ENCODE measurements at places on chromosomes 6 and 20. TPM values are rescaled to one million over a fixed set of nuclear protein-coding genes. Genes with fewer than 3 reads are reported as not detected.

GRCh38 chr6:72816022-72816421, 194.2 kb downstream of the KCNQ5 start:
- DNase-seq: no peak

DNA sequence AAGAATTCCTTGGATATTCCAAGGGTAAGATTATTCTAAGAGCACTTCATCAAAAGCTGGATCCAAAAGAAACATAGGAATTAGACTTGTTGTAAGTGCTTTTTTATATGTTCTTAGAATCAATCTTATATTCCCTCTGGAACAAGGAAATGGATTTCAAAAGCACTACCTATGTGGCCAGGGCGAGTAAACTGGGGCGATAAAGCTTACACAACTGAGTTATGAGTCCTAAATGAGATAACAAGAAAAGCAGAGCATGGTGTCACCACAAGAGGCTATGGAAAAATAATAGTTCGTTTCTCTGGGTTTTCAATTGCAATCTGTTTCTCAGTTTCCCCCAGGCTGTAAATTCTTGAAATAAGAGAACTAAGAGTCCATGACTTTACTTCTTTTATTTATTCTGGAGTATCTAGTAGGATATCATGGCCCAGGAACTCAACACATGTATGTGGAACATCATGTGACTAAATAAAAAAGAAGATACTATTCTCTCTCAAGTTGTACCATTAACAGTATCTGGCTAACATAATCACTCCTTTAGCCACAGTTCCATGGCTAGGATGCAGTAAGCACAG, 51.5 kb downstream of the NUDT3 start:
- no peak for DNase-seq

GRCh38 chr6:18340781-18341551, 46.2 kb upstream of the RNF144B start:
- DNase-seq: no peak

DNA sequence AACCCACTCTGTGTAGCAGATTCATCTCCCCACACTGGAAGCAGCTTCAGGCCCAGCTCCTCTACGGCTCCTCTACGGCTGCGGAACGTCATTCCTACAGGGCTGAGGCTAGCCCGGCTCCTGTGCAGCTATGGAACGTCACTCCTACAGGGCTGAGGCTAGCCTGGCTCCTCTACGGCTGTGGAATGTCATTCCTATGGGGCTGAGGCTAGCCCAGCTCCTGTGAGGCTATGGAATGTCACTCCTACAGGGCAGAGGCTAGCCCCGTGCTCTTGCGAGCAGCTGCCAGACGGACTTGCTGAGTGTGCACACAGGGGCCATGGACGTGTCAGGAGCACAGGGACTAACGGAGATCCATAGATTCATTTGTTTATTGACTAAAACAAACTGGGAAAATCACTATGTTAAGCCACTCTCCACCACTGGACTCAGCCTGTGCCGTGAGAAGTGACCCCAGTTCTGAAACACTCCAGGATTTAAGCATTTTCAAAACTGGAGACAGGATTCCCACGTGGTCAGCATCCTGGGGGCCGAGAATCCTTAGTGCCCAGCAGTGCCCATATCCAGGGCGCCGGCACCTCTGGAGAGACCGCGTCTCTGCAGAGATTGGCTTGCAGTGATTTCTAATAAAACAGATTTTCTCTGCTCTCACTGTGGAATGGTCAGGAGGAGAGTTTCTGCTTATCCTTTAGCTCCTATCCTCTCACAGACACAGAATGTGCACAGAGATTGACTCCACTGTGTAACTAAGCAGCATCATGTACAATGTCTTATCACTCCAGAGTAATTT, 5.0 kb downstream of the KCNQ2 start:
- no peak for DNase-seq

DNA sequence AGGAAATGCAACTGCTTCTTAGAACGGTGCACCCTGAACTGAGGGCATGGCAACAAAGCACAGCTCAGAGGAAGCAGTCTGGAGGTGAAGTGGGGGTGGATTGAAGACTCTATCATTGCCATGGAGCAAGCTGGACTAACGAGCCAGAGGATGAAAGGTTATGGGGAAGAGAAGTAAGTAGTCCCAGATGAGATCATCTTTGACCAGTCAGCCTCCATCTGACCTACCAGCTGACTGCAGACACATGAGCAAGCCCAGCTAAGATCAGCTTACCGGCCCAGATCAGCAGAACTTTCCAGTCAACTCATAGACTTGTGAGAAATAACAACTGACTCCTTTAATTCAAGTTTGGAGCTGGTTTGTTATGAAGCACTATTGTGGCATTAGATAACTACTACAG, 9.1 kb upstream of the JAG1 start:
- no peak for DNase-seq

DNA sequence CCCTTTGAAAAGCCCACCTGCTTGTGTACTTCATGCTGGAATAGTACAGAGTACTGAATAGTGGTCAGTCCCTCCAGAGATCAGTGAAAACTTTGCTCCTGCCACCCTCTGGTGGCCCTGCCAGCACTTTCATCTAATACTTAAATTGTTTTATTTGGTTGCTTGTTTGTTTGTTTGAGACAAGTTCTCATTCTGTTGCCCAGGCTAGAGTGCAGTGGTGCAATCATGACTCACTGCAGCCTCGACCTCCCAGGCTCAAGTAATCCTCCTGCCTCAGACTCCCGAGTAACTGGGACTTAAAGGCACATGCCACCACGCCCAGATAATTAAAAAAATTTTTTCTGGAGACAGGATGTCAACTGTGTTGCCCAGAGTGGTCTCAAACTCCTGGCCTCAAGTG, 9.1 kb downstream of the FAM83D start:
- no peak for DNase-seq

GRCh38 chr20:52500157-52500556, 308.6 kb upstream of the ZFP64 start:
- no peak for DNase-seq

DNA sequence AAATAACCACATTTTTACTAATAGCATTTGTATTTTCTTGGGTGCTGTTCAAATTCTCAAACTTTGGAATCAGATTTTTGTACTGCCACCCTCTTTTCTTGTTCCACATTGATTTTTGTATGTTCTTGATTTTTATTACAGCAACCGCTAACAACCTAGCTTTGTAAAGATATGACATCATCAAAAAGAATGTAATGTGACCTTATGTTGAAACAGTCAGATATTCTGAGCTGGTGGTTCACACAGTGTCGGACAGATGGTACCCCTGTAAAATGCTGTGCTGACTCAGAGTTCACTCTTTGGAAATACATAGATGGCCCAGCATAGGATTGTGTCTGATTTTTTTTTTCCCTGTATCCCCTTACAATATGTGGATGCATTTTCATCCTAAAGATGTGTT, 118.9 kb downstream of the QKI start:
- no peak for DNase-seq

GRCh38 chr6:43963877-43964658, 163.2 kb downstream of the MRPL14 start:
- DNase-seq: no peak

GRCh38 chr6:7494638-7495037, 46.8 kb upstream of the DSP start:
- DNase-seq: no peak

GRCh38 chr20:12243327-12243726, 325.6 kb downstream of the BTBD3 start:
- no peak for DNase-seq

GRCh38 chr6:108268845-108269244, 8.0 kb upstream of the SNX3 start:
- no peak for DNase-seq

DNA sequence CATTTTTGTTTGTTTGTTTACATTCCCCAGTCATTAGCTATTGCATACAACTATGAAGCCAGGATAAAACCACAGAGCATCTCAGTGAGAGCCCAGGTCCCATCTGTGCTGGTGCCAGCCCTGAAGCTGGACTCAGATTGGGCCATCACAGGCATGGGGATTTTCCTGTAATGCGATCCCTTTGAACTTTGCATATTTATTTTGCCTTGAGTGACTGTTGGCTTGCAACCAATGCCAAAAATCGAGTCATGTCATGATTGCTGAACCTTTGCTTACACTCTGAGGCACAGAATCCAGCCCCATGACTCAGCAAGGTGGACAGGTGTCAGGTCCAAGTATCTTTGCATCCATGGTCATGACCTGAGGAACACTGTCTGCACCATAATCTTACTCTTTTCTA, 46.2 kb upstream of the GGTLC1 start:
- DNase-seq: no peak

- no peak for DNase-seq
Observed at GRCh38 chr6:92708945-92709344, 710.4 kb downstream of the EPHA7 start.

DNA sequence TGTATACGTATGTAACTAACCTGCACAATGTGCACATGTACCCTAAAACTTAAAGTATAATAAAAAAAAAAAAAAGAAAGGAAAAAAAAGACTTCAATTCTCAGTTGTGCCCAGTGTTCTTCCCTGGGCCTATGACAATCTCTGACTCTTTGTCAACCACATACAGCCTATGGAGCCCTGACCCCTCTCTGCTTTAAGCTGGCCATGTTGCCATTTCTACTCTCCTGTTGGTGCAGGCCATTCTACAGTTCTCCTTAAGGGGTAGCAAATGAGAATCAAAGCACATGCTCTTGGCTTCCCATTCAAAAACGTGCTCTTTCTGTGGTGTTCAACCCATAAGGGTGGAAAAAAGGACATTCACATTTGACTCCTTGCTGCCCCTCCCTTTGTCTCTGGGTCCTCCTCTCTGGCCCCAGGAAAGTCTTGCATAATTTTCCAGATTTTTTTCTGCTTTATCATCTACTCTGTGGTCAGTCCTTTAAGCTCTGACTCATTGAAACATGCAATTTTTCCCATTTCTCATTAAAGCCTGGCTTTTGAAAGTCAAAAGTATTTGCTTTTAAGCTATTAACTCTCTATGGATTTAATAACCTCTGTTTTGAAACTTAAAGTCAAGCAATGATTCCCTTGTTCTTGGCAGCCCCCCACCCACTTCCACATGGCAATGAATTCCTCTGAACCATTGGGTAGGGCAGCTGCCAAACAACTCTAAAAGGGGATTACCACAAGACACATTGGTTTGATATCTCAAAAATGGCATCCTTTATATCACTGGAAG, 208.6 kb upstream of the MCHR2 start:
- DNase-seq: no peak

- DNase-seq: no peak
Observed at GRCh38 chr20:4844325-4844724, 122.6 kb downstream of the PRND start.

The DNAH8 gene
- polyA plus RNA-seq: 1.1 TPM

The CARMIL1 gene
- polyA plus RNA-seq: 120 TPM

The CRNKL1 gene
- 47.9 TPM for polyA plus RNA-seq

The SAPCD1 gene
- polyA plus RNA-seq: 17.2 TPM

The HINT3 gene
- polyA plus RNA-seq: 35.6 TPM

The MICAL1 gene
- polyA plus RNA-seq: 23.2 TPM

The SEMG1 gene
- not detected for polyA plus RNA-seq

The MMP24 gene
- polyA plus RNA-seq: 1.6 TPM

The NOX3 gene
- polyA plus RNA-seq: 1.4 TPM

The CYP24A1 gene
- 2.0 TPM for polyA plus RNA-seq

The SAMD5 gene
- polyA plus RNA-seq: 17.5 TPM
